Effector memory CD8-positive, alpha-beta T cell (primary cell): ENCODE measurements at places on chromosomes 13 and 19.

DNA sequence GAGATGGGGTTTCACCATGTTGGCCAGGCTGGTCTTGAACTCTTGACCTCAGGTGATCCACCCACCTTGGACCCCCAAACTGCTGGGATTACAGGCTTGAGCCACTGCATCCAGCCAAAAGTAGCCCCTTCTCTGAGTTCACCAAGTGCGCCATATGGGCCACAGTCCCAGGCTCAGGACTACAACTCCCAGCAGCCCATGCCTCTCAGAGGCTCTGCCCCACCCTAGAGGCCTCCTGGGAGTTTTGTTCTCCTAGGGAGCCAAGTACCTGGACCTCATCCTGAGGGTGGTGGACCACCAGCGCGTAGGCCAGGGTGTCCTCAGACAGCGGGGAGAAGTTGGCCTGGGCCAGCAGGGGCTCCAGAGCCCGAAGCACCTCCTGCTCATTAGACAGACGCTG is 18.8 kb downstream of the TMEM143 start:
- DNase-seq, result no peak

DNA sequence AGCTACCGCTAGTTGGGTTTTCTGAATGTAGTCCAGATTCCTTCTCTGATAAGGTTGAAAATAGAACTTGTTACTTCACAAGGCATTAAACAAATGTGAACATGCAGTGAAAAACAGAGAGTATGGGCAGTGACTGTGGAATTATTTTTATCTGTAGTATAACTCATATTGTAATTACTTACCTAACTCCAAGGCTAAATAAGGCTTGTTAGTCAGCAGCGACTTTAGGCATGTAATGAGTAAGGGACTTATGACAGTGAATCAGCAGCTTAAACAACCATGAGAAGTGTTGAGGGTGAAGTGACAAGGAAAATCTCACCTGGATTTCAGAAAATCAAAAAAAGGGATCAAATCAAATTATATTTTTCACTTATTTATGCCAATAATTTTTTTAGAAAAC is 1719.5 kb upstream of the MIR17HG start:
- DNase-seq, result no peak

- peak; percentile 83 for DNase-seq
These were observed 1.9 kb downstream of the GNG8 start for GRCh38 chr19:46634045-46634655.

DNA sequence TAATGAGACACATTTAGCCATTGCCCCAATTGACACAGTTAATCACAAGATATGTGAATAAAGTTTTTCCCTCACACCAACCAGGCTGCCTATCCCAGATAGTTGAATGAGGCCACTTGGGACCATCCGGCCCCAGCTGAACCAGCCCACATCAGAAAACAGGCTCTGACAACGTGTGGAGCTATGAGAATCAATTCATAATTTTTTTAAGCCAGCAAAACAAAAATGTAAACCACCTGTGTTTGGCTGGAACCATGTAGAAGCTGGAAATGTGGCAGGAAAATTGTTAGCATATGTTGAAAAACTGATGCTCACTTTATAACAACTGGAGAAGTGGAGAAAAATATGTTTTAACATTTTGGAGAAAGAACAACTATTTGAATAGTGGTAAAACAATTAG is 1161.3 kb downstream of the SLITRK1 start:
- no peak for DNase-seq

GRCh38 chr13:74361274-74361673 is 227.1 kb upstream of the KLF12 start:
- no peak for DNase-seq

- no peak for DNase-seq
These were observed 264.7 kb downstream of the DACH1 start for GRCh38 chr13:71602344-71602743.

- DNase-seq, result no peak
These were observed 102.1 kb downstream of the VWA8 start for GRCh38 chr13:41858780-41859179.

DNA sequence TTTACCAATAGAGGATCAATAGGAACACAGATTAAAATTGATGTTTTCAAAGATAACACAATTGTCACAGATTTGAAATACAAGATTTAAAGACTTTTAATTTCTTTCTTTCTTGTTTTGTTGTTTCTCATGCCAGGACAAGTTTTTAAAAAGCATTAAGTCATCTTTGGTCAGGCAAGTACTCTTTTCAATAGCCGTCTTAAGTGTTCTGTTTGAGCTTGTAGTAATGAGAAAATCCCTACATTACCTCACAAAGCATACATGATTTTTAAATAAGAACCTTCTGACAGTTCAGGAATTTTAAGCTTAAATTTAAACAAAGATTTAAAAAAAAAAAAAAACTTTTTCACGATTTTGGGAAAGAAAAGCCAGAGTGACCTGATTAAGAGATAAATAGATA is 216.3 kb upstream of the PRR20A start:
- DNase-seq, result no peak

DNA sequence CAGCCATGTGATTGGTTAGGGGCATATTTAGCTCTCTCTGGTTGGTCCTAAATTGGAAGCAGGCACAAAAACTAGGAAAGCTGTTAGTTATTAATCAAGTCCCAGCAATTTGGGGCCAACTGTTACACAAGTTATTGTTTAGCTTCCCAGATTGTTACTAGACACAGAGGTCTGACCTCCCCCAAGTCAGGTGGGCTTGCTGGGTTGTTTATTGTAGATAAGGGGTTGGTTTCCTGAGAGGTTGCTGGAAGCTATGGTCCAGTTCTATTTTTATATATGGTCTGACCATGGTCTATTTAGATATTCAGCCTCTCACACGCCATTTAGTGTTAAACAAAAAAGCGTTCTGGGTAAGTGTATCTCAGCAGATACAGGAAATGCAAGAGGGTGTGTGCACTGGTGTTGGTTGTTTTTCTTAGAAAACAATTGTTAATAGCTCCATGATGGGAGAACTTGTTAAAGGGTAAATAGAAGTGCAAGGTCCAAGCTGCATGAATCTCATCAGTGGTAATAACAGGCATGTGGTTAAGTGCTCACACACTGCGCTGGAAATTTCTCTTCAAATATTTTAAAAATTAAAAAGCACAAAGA is 150.0 kb downstream of the RAP2A start:
- DNase-seq, result no peak

GRCh38 chr13:55439450-55439849 is 1701.3 kb upstream of the PRR20A start:
- DNase-seq, result no peak

DNA sequence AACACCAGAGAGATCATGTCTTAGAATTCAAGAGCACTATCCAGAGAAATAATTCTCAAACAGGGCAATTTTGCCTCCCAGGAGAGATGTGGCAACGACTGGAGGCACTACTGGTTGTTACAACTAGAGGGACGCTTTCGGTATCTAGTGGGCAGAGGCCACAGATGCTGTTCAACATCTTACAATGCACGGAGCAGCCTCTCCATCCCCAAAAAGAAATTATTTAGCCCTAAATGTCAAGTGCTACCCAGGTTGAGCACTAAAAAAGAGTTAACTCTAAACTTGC is 78.6 kb downstream of the ABCC4 start:
- no peak for DNase-seq

DNA sequence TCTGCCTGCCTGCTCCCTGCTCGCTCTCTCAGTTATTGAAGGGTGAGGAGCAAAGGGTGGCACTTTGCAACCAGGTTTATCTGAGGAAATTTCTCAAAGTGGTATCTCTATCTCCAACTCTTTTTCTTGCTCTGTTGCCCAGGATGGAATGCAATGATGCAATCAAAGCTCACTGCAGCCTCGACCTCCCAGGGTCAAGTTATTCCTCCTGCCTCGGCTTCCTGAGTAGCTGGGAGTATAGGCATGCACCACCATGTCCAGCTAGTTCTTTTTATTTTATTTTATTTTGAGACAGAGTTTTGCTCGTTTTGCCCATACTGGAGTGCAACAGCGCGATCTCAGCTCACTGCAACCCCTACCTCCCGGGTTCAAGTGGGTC is 4.9 kb downstream of the ACTMAP start:
- DNase-seq, result no peak

DNA sequence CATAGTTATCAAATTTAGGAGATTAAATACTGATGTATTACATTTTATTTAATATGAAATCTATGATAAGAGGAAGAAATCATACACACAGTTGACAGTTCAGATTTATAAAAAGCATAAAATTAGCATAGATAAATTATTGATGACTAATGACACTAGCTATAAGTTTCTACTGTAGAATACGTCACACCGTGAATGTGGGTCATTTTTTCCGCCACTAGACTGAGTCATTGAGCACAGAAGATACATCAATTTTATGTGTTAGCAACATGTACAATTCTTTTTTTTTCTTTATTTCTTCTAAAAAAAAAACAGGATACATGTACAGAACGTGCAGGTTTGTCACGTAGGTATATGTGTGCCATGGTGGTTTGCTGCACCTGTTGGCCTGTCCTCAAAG is 22.2 kb downstream of the AP2S1 start:
- DNase-seq, result no peak

DNA sequence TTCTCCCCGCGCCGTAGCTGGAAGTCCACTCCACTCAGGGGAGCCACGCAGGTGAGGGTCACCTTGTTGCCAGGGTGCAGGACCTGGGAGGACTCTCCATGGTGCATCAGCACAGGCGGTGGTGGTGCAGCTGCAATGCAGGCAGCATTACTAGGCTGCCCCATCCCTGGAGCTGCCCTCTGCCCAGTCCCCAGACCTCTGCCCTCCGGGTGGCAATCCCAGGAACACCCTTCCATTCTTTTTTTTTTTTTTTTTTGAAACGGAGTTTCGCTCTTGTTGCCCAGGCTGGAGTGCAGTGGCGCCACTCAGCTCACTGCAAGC is 1.8 kb downstream of the A1BG start:
- DNase-seq, result no peak

GRCh38 chr19:29266001-29266400 is 53.0 kb upstream of the UQCRFS1 start:
- DNase-seq, result no peak

DNA sequence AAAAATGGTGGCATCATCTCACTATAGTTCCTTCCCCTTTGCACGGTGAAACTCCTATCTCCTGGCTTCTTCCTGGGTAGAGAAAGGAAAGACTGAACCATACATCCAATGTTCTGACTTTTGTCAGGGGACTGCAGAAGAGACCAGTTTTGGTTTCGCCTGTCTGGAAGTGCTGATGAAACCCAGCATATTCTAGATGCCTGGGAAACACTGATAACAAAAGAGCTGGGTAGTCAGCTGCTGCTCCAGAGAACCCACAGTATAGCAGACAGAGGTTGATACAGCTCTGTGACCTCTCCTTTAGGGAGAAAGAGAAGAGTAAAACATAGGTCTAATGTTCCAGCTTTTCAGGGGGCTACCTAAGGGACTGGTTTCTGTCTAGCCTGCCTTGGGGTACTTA is 695.3 kb downstream of the DIAPH3 start:
- DNase-seq, result no peak

- DNase-seq, result no peak
These were observed 97.3 kb downstream of the STARD13 start for GRCh38 chr13:33188093-33188882.

DNA sequence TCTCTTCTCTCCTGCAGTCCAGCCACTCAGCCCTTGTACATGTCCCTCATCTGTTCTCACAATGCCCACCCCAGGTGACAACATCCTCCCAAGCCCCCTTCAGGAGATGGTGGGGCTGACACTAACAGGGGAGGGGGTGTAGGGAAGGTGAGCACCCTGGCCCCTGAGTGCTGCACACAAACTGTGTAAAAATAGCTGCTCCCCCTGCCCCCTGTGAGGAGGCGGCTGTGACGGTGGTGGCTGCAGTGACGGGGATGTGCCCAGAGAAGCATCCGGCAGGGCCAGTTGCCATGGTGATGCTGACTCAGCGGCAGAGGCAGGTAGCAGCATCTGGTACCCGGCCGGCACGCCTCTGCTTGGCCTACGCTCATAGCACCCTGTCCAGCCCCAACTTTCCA is 13.0 kb upstream of the JUND start:
- DNase-seq, result peak; percentile 90

DNA sequence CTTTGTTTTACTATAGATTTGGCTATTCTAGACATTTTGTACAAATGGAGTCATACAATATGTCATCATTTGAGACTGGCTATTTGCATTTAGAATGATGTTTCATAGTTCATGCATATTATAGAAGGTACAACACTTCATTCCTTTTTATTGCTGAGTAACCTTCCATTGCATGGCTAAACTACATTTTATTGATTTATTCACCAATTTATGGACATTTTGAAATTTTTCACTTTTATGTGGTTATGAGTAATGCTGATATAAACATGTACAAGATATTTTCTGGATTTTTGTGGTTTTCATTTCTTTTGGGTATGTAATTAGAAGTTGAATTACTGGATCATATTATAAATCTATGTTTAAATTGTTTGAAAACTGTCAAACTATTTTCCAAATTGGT is 710.3 kb upstream of the SLITRK5 start:
- no peak for DNase-seq

- no peak for DNase-seq
These were observed 79.1 kb downstream of the ABCC4 start for GRCh38 chr13:95221971-95222732.
